ENCODE measurements at places on chromosomes 5 and 9. TPM values are rescaled to one million over a fixed set of nuclear protein-coding genes. Genes with fewer than 3 reads are reported as not detected.

DNA sequence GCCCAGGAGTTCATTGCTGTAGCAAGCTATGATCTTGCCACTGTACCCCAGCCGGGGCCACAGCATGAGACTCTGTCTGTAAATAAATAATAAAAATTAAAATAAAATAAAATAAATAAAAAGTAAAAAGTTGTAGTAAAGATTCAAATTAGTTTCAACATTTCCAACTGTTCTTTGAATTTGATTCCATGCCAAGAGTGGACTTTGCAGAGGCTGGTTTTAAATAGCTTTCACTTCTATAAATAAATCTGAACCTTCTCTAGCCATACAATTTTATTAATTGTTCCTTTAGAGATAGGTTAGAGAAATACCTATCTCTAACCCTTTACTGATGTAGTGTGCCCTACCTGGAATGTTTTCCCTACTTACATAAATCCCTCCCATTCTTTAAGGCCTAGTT lies 129.7 kb upstream of the SLIT3 start:
- no peak for DNase-seq

DNA sequence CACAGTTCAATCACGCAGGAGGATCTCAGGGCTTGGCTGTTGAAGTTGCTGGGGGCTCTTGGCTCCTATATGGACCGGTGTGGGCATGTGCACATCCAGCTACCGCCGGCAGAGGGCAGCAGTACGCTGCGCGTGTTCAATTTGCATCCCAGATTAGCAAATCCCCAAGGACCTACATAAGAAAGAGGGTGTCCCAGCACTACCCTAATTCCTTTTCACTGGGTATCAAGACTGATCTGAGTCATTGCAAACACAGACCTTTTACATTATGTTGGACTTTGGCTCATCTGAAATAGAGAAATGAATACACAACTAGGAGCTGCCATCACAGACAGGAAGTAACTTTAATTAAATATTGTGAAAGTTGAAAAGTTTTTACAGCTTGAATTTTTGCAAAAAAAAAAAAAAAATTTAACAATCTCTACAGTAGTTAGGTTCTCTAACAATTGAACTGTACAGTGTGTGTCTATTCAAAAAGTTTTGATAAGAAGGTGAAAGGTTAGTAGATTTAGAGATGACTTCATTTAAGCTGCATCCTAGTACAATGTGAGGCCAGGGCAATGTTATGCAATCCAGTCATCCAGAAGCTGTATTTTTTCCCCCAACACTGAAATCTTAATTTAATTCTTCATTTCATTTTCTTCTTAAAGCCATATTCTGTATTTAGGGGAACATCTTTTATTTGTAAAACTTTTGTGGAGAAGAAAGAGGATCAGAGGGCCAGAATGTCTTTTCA lies 404.0 kb downstream of the EBF1 start:
- DNase-seq = peak; percentile 79

DNA sequence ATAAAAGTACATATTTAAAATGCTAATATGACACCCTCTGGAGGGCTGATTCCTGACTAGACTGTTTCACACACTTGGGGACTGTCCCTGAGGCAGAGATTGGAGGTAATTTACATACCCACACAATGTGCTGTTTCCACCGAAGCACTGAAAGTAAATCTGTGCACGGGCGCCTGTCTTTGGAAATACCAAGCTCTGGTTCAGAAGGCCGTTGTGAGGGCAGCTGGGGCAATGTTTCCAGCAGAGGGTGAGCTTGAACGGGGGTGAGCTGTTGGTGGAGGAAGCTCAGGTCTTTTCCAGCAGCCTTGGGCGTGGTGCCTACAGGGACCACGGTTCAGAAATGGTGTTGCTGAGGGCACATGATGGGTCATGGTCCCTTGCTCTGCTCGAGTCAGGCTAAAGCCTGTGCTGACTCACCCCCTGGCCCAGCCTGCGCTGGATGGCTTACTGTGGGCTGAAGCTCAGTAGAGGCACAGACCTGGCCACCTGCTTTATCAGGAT lies 25.8 kb upstream of the HMCN2 start:
- no peak for DNase-seq

GRCh38 chr5:112087222-112087621 lies 330.2 kb upstream of the NREP start:
- no peak for DNase-seq

DNA sequence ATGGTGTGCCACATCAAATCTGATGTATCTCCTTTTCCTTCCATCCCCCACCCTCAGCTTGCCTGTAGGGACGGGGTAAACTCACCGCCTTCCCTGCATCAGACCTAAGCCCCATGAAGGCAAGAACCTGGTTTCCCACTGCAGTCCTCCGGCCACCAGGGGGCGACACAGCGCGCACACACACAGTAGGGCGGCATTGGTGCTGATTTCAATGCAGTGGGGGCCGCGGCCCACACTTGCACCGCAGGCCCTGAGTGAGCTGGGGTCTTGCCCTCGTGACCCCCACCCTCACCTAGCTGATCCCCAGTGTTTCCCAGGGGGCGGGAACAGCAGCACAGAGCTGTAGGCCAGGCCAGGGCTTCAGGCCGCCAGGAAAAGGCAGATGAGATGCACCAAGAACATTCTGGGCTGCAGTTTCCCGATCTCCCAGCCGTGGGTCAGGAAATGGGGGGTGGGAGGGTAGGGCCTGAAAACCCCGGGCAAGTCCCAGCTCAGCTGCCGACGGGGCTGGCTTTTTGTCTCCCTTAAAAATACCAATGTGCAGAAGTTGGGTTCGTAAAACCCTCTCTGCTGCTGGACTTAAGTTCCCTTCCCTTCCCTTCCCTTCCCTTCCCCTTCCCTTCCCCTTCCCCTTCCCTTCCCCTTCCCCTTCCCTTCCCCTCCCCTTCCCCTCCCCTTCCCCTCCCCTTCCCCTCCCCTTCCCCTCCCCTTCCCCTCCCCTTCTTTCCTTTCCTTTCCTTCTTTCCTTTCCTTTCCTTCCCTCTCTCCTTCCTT lies 19.5 kb downstream of the FAM163B start:
- no peak for DNase-seq

DNA sequence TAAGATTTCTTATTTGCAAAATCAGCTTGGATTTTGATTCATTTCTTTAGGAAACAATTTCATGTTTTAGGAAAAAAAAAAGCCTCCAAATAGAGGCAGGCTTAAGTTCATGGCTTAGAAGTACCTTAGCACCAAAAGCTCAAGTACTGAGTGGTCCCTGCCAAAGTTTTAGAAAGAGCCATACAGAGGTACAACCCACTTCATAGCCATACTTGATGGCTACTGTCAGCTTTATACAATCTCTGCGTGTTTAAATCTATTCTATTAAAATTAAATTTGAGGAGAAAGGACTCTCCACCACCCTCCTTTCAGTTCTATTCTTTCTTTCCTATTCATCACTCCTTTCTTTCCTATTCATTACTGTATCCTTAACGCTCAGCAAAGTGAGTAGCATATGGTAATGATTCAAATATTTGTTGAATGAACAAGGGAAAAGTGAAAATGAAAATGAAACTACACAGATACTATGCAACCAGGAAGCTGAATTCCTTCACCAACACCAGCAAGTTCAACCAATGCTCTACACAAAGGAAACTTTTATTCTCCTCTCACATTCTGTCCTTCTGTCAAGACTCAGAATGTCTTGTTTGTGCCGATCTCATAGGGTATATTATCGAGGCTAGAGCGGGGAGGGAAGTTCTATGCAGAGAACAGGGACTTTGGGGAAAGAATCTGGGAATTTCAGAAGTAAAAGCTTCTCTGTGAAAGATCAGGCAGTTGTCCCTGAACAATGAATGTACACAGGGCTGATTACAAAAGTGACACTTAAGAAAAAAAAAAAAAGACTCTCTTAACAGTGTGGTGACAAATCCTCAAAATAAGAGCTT lies 138.6 kb upstream of the SPEF2 start:
- peak; percentile 11 for DNase-seq

- DNase-seq = no peak
Observed at GRCh38 chr5:119019949-119020348, 31.6 kb upstream of the DTWD2 start.

GRCh38 chr5:160230686-160231527 lies 1.6 kb downstream of the FABP6 start:
- DNase-seq = no peak

The AP3B1 gene
- polyA plus RNA-seq = 35.7 TPM

The C9 gene
- polyA plus RNA-seq = 0.34 TPM

The ZNF474 gene
- polyA plus RNA-seq = 0.59 TPM

The CEP120 gene
- 10.1 TPM for polyA plus RNA-seq

The BARX1 gene
- not detected for polyA plus RNA-seq

The IRGM gene
- 0.35 TPM for polyA plus RNA-seq

All from hindlimb muscle (tissue), 1 donor.